SK-N-SH (cell line): ENCODE measurements at places on chromosomes 3 and 15.

- DNase-seq: no peak
- no peaks in the 10 kb centered on the region; the same call in 1 of the 2 replicates for H3K27me3 ChIP-seq
- H3K36me3 ChIP-seq: no peaks in the 10 kb centered on the region
- H3K4me3 ChIP-seq: no peak overlapping the region
- H3K4me1 ChIP-seq: no peaks in the 10 kb centered on the region
- H3K27ac ChIP-seq: no peak overlapping the region
These were observed 108.1 kb upstream of the TNFAIP8L3 start for GRCh38 chr15:51202783-51203182.

GRCh38 chr15:70604666-70605315 lies 158.6 kb downstream of the UACA start:
- H3K4me1 ChIP-seq: peaks cover 25% of the 10 kb centered on the region
- DNase-seq: no peak
- H3K27me3 ChIP-seq: no peaks in the 10 kb centered on the region
- H3K36me3 ChIP-seq: no peaks in the 10 kb centered on the region
- peak overlapping the region; percentile 81 for H3K27ac ChIP-seq

GRCh38 chr15:47288794-47289193 lies 428.5 kb upstream of the SEMA6D start:
- DNase-seq: no peak
- no peak overlapping the region for H3K4me3 ChIP-seq
- no peaks in the 10 kb centered on the region for H3K36me3 ChIP-seq
- no peaks in the 10 kb centered on the region for H3K27me3 ChIP-seq
- H3K4me1 ChIP-seq: no peaks in the 10 kb centered on the region; the same call in 1 of the 2 replicates
- H3K27ac ChIP-seq: no peak overlapping the region

GRCh38 chr3:44915702-44916438 lies 41.5 kb downstream of the TGM4 start:
- DNase-seq: peak; percentile 35
- no peaks in the 10 kb centered on the region for H3K36me3 ChIP-seq
- no peak overlapping the region for H3K4me3 ChIP-seq
- H3K27ac ChIP-seq: no peak overlapping the region
- H3K4me1 ChIP-seq: no peaks in the 10 kb centered on the region

DNA sequence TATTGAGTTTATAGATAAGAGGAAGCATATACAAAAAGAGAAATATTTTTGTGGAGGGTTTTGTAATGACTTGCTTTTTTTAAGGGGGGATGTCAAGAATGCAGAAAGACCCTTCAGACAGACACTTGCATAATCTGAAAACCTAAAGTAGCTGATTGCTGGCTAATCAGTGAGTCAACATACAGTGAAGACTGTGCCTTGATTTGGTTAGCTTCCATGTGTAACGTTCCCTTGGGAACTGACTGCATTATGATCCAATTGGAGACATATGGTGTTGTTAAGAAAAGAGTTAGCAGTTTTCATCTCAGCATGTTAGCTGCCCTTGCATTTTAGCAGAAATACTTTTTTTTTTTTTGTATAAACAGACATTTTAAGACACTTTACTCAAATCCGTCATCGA lies 483.2 kb downstream of the RBMS3 start:
- H3K4me3 ChIP-seq: no peak overlapping the region
- H3K27me3 ChIP-seq: no peaks in the 10 kb centered on the region
- DNase-seq: no peak
- H3K36me3 ChIP-seq: peaks cover 17% of the 10 kb centered on the region
- H3K27ac ChIP-seq: peak overlapping the region; percentile 71

DNA sequence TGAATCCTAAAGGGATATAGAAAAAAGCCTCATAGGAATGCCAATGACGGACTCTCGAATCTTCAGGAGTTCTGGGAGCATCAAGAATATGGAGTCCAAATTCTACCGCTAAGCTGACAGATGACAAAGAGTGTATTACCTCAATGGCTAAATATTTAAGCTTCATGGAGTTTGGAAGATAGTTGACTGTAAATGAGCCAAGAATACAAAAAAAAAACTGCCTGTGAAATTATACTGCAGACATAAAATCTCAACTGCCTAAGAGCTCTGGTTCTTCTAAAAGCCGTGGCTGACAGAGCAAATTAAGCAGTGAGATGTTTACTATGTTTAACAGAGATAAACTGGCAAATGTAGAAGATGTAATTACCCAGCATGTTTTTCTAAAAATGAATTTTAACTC lies 140.0 kb downstream of the GADL1 start:
- no peaks in the 10 kb centered on the region for H3K27me3 ChIP-seq
- no peaks in the 10 kb centered on the region for H3K36me3 ChIP-seq
- peaks cover 11% of the 10 kb centered on the region; the same call in 1 of the 2 replicates for H3K4me1 ChIP-seq
- no peak overlapping the region for H3K27ac ChIP-seq
- H3K4me3 ChIP-seq: no peak overlapping the region

DNA sequence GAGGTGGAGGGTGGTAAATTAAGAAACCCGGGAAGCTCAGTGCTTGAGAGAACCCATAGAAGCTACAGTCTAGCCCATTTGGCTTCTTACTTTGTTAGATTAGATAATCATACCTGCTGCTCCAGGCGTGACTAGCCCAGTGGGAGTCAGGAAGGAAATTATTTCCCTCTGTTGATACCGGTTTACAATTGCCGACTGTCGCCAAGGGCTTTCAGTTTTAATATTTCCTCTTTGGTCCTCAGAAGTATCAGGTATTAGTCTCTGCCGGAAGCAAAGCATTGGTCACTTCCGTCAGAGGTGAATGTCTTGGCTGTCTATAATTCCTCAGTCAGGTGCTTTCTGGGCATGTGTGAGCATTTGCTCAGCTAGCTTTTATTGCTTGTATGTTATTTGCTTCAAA lies 75.2 kb downstream of the LPP start:
- DNase-seq: no peak
- H3K27ac ChIP-seq: no peak overlapping the region
- H3K4me3 ChIP-seq: no peak overlapping the region
- no peaks in the 10 kb centered on the region for H3K27me3 ChIP-seq
- H3K36me3 ChIP-seq: peaks cover 2% of the 10 kb centered on the region; the same call in 1 of the 2 replicates

- H3K4me1 ChIP-seq: peaks cover 13% of the 10 kb centered on the region; the same call in 1 of the 2 replicates
- peaks cover 10% of the 10 kb centered on the region; the same call in 1 of the 2 replicates for H3K27me3 ChIP-seq
- H3K27ac ChIP-seq: no peak overlapping the region
- H3K36me3 ChIP-seq: no peaks in the 10 kb centered on the region
These were observed 93.4 kb downstream of the ZNF621 start for GRCh38 chr3:40618158-40618557.

DNA sequence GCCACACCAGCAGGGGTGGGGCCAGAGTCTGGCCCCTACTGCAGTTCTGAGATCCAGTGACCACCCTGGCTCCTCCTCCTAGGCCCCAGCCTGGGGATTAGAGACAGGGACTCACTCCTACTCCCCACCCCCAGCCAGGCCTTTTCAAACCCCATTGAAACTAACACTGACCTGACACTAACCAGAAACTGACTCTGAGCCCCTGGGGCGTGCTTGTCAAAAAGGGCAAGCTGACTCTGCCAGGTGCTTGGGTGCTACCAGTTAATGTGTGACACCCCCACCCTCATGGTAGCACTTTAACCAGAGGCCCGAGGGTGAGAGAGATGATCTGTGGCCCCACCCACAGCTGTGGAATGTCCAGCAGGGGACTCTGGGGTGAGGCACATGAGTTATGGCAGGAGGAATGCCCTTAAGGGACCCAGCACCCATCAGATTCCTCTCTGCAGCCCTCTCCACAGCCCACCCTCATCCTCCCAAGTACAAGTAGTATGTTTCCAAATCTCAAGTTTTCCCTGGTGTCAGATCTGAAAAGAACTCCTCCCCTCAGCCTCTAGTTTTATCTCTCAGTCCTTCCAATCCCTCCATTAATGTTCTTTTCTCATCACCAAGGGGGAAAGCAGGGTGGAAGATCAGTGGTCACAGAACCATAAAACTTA lies 1.4 kb downstream of the PTH1R start:
- H3K4me1 ChIP-seq: no peaks in the 10 kb centered on the region
- no peak overlapping the region for H3K27ac ChIP-seq
- peaks cover 19% of the 10 kb centered on the region for H3K27me3 ChIP-seq

GRCh38 chr3:134083626-134084241 lies 54.0 kb upstream of the SLCO2A1 start:
- no peaks in the 10 kb centered on the region for H3K4me1 ChIP-seq
- no peak overlapping the region for H3K27ac ChIP-seq
- no peak for DNase-seq
- no peak overlapping the region for H3K4me3 ChIP-seq
- no peaks in the 10 kb centered on the region for H3K27me3 ChIP-seq

DNA sequence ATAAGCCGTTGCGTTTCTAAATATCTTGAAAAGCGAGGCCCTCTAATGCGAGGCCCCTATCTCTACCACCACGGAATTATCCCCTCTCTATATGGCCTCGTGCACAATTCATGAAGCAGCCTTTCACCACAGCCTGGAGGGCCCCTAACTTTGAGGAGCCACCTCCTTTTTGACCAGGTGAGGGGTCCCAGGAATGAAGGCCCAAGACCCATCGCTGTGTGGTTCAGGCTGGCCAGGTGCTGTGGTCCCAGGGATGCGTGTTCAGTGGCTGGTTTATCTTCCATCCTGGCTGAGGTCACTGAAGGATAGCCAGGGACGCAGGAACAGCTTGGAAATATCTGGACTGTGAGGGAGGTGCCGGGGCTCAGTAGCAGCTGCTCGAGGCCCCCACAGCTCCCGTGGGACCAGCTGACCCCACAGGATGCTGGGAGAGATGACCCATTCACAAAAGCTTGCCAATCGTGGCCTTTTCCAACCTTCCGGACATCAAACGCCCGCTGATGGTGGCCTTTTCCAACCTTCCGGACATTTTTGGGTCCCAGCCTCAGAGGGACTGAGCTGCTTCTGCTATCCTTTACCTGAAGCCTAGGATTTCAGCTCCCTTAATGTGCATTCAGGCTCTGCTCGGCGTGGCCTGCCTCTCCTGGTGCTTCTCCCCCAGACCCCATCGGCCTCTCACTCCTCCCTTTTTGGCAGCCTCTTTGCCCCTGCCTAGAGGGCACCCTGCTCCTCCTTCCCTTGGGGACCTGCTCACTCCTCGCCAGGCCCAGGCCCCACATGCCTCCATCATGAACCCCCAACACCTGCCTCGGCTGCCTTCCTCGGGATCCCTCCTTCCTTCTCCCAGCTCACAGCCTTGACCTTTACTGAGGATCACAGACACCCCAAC lies 140.9 kb downstream of the CHSY1 start:
- H3K27me3 ChIP-seq: no peaks in the 10 kb centered on the region
- no peak overlapping the region for H3K27ac ChIP-seq
- H3K4me1 ChIP-seq: peaks cover 14% of the 10 kb centered on the region; the same call in 1 of the 2 replicates
- no peak overlapping the region for H3K4me3 ChIP-seq

- no peak overlapping the region for H3K27ac ChIP-seq
- no peaks in the 10 kb centered on the region for H3K27me3 ChIP-seq
- H3K4me1 ChIP-seq: peaks cover 16% of the 10 kb centered on the region
- H3K4me3 ChIP-seq: no peak overlapping the region
These were observed 249.5 kb upstream of the TRIM42 start for GRCh38 chr3:140428380-140428779.

GRCh38 chr15:77497942-77498361 lies 77.3 kb downstream of the HMG20A start:
- no peaks in the 10 kb centered on the region for H3K27me3 ChIP-seq
- peaks cover 47% of the 10 kb centered on the region for H3K4me1 ChIP-seq
- DNase-seq: peak; percentile 43
- H3K36me3 ChIP-seq: no peaks in the 10 kb centered on the region
- H3K4me3 ChIP-seq: no peak overlapping the region

GRCh38 chr3:145760036-145760435 lies 400.9 kb downstream of the PLOD2 start:
- H3K27ac ChIP-seq: no peak overlapping the region
- no peaks in the 10 kb centered on the region for H3K36me3 ChIP-seq
- H3K4me1 ChIP-seq: no peaks in the 10 kb centered on the region
- H3K4me3 ChIP-seq: no peak overlapping the region

DNA sequence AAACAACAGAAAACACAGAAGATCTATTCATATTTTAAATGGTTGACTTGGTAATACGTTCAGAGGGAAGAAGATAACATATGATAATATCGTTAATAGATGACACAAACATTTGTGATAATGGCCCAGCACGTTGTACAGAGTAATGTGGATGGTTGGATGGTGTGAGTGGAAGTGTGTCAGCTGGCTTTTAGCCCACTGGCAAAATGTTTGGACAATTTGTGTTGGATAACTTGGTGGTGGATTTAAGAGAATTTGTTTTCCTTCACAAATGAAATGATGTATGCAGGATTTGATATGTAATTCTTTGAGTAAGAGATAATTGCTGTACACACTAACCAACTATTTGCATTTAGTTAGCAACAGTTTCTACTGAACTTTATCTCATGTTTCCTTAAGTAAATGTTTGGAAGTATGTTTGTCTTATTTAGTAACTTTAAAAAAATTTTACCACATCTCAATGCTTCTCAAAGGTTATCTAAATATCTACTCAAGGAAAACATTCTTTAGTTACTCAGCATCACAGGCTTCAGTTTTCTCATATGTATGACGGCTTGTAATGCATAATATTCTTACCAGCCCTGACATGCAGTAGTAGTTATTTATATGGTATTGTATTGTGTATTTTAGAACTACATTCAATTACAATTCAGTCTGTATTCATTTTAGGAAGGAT lies 328.5 kb upstream of the GOLIM4 start:
- DNase-seq: no peak
- no peaks in the 10 kb centered on the region for H3K27me3 ChIP-seq
- H3K27ac ChIP-seq: no peak overlapping the region
- H3K4me1 ChIP-seq: no peaks in the 10 kb centered on the region
- H3K4me3 ChIP-seq: no peak overlapping the region

- H3K27ac ChIP-seq: no peak within 1 kb of the TSS
- peak; percentile 90 for DNase-seq
- no peaks in the 10 kb centered on the region for H3K27me3 ChIP-seq
- H3K4me1 ChIP-seq: peaks cover 11% of the 10 kb centered on the region; the same call in 1 of the 2 replicates
These were observed at the start of gene ST6GAL1 for GRCh38 chr3:186930143-186930640. ST6GAL1 (plus strand) TSS chr3:186930526; CDS start chr3:187042704, 112,178 bp downstream.

GRCh38 chr3:123768480-123769355 lies 115.4 kb downstream of the MYLK start:
- H3K4me1 ChIP-seq: peaks cover 27% of the 10 kb centered on the region

- H3K27ac ChIP-seq: no peak overlapping the region
- no peak overlapping the region for H3K4me3 ChIP-seq
- H3K36me3 ChIP-seq: no peaks in the 10 kb centered on the region
- no peaks in the 10 kb centered on the region for H3K4me1 ChIP-seq
These were observed 60.9 kb downstream of the TLNRD1 start for GRCh38 chr15:81061490-81062253.

GRCh38 chr15:96416218-96416933 lies 85.9 kb downstream of the NR2F2 start:
- H3K27ac ChIP-seq: no peak overlapping the region
- H3K27me3 ChIP-seq: peaks cover 48% of the 10 kb centered on the region; the same call in 1 of the 2 replicates
- no peak overlapping the region for H3K4me3 ChIP-seq
- peaks cover 6% of the 10 kb centered on the region; the same call in 1 of the 2 replicates for H3K4me1 ChIP-seq

DNA sequence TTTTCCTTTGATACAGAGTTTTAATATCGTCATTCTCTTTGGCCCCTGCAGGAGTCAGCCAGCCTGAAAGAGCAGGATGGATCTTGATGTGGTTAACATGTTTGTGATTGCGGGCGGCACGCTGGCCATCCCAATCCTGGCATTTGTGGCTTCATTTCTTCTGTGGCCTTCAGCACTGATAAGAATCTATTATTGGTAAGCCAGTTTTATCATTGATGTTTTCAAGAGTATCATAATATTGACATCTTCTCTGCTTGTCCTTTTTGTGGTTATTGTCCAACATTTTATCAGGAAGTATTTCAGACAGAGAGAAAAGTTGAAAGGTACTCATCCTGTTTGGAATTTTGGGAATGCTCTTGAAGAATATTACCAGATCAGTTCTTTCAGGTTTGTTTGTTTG lies 18.9 kb downstream of the ABHD6 start:
- no peak overlapping the region for H3K4me3 ChIP-seq
- no peak for DNase-seq
- H3K27ac ChIP-seq: no peak overlapping the region
- no peaks in the 10 kb centered on the region for H3K27me3 ChIP-seq
- H3K4me1 ChIP-seq: peaks cover 13% of the 10 kb centered on the region
